ENCODE measurements at places on chromosomes 5 and 9.

- no peak for DNase-seq
These were observed 102.7 kb downstream of the EFNA5 start for GRCh38 chr5:107567901-107568671.

DNA sequence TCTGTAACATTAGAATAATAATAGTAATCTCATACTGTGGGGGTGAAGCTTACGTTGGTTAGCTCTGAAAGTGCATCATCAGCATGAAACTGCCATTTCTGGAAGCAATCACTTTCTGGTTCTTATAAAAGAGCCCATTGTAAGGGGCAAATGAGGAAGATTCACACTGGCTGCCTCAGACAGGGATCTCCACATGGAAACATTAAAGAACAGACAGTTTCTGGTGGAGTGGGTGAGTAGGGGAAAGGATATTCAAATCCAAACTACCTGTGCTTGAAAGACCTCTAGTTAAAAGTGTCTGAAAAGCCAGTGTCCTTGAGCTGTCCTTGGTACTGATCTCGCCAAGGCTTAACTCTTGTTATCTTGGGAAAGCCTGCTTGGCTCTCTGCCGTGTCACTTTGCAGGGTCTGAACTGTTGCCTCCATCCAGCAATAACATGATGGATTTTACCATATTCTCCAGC lies 19.1 kb upstream of the SLC31A2 start:
- no peak for DNase-seq

DNA sequence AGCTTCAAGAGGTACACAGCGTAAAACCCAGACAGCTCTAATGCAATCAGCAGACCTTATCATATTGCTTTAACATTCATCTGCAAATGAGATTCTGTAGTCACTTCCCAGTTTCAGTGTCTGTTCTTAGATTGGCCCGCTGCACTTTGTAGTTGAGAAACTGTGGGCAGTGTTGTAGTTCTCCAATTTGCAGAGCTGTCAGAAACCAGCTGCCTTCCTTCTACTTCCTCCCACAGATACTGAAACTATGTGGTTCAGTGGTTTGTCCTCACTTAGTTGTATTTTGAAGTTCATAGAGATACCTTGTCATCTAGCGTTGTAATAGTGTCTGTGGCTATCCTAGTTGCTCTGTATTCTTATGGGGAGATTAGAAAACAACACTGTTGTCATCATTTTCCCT lies 39.6 kb upstream of the TRIM36 start:
- no peak for DNase-seq

GRCh38 chr5:13704396-13704795 lies 240.1 kb downstream of the DNAH5 start:
- no peak for DNase-seq

DNA sequence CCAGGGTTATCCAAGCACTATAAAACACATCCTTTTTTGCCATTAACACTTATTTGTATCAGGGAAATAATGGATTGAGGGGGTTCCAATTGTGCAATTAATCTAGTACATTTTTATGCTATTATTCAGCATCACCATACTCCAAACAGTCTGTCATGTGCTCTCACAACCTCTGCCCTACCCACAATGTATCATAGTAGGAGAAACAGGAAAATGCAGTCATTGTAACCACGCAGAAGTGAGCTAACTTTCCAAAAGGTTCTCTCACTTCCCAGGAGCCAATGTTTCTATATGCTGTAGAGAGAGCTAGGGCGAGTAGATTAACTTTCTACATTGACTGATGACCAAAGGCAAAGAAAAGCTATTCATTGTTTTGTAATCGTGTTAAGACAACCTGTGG lies 29.8 kb downstream of the DAB2 start:
- no peak for DNase-seq

- no peak for DNase-seq
These were observed 11.9 kb downstream of the GNPDA1 start for GRCh38 chr5:142000704-142001484.

DNA sequence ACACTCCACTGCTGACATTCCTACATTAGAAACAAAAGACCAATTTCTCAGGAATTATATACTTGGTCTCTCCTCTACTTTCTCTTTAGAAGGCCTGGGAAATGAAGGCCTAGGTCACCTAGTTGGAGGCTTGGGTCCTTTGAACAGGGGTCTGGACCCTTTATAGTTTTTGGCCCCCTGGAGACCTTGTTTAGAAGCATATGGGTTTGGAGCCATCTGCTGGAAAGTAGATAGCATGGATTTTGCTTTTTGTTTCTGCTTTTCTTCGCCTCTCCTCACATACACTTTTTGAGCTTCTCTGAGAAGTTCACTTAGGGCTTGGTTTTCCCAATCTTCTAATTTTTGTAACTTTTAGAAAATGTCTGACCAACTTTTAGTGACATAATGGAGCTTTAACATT lies 67.1 kb upstream of the CDK20 start:
- no peak for DNase-seq

DNA sequence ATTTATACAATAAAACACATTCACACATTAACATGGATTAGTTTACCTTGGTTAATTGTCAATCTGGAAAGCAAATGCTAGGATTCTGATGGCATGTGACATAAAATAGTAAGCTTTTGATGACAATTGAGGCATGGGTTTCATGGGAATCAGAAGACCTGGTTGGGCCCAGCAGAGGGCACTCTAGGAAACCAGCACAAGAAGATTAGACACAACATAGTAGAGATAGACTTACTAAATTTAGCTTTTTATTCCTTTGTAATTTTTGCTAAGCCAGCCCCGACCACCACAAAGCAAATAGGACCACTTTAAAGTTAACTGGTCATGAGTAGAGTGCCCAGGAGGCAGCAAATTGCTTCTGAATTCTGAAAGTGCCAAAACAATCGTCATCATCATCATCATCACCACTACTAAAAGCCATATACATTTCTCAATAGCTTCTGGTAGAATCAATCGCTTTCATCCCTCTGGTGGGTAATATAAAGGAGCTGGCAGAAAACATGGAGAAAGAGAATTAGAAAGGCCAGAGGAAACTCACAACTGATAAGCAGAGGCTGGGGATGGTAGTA lies 163.2 kb downstream of the ARRDC3 start:
- no peak for DNase-seq

DNA sequence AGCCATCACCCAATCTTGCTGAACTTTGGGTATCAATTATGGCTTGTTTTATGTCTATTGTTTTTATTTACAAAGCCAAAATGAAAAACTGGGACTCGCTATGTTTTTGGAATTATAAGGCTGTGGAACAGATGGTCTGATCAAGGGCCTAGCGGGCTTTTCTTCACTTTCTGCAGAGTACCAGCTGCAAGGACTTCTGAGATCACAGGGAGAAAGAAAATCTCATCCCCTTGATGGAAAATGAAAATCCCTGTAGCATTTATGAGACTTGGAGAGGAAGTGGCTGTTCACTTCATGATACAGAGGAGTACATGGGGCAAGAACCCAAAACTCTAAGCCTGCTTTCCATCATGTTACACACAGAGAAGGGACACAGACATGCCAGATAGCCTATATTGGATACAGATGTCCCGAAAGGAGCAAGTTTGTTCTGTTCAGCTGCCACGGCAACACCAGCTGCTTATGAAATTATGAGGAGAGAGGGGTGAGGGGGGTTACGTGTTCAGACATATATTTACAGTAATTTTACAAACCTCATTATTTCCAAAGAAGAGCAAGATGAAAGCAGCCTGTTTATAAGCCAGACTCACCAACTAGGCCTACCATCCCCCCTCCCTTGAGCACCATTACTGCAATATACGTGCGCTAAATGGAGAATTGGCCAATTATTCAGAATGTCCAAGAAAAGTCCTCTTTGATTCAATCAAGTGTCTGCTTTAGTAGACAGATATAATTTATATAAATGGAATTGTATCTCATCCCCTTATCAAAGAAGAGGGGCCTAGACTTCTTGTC lies 220.0 kb downstream of the MARCHF11 start:
- DNase-seq = no peak

- DNase-seq = no peak
These were observed 27.6 kb downstream of the ADAMTSL2 start for GRCh38 chr9:133561976-133562554.

DNA sequence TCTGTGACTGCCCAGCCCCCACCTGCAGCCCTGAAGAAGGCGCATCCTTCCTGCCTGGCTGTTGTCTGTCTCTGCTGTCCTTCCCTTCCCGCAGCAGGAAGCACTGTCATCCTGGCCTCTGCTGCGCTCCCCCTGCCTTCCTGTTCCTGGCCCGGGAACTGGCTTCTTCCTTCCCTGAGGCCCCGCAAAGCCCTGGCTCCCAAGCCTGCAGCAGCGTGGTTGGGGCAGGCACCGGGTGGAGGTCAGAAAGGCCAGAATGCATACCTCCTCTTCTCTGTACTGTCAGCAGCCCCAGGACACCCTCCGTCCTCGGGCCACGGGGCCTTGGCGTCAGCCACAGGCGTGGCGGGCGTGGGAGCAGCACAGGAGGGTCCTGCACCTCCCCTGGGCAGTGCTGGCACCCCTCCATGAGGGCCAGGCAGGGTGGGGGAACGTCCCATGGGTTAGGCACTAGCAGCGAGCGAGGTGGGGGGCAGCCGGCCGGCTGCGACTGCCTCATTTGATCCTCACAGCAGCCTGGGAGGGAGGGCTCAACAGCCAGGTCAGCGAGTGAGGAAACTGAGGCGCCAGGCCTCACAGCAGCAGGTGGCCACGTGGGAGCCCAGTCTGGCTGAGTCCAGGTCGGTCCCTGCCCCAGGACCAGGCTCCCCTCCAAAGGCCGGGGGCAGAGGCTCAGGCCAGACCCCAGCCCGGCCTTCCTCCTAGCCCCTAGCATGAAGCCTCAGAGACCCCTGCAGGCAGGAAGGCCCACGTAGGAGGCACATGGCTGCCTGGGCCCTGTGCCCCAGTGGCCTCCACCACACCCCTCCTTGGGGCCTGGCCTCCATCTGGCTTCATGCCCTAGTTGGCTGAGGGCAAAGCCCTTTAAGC lies 9.4 kb downstream of the FLT4 start:
- DNase-seq = no peak

GRCh38 chr5:64462391-64462790 lies 43.4 kb upstream of the RGS7BP start:
- DNase-seq = no peak

DNA sequence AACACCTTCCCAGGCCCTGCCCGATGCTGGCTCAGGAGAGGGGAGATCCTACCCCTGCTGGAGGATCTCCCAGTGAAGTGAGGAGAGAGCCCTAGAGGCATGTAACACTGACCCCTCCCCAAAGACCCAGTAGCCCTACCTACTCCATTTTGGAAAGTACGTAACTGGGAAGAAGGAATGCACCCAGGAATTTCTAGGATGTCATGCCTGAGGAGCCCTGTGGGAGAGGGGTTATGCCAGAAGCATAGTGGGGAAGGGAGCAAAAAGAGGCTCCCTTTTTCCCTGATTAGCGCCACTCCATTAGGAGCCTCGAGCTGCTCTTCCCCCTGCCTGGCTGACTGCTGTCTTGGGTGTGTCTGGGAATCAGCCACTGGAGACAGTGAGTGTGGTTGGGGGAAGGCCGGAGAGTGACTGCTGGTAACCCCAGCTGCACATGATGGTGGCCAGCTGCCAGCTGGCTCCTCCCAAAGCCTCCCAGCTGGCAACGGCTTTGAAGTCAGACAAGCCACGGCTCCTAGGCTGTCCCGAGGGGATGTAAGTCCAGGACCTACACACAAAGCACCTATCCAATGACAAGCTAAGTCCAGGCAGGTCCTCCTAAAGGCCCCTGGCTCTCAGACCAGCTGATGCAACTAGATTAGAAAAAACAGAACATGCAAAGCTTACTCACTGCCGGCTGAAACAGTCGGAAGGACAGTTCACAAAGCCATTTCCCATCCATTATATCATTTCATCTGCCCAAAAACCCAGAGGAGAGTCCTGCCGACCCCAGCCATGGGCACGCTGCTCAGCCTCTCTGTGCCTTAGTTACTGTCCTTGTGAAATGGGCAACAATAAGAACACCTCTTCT lies 136.5 kb upstream of the ABCA1 start:
- no peak for DNase-seq

- no peak for DNase-seq
These were observed 585.3 kb upstream of the GRAMD2B start for GRCh38 chr5:125837866-125838265.

GRCh38 chr5:54317511-54318260 lies 7.3 kb upstream of the ARL15 start:
- no peak for DNase-seq

GRCh38 chr5:2697446-2698200 lies 53.9 kb downstream of the IRX2 start:
- no peak for DNase-seq

DNA sequence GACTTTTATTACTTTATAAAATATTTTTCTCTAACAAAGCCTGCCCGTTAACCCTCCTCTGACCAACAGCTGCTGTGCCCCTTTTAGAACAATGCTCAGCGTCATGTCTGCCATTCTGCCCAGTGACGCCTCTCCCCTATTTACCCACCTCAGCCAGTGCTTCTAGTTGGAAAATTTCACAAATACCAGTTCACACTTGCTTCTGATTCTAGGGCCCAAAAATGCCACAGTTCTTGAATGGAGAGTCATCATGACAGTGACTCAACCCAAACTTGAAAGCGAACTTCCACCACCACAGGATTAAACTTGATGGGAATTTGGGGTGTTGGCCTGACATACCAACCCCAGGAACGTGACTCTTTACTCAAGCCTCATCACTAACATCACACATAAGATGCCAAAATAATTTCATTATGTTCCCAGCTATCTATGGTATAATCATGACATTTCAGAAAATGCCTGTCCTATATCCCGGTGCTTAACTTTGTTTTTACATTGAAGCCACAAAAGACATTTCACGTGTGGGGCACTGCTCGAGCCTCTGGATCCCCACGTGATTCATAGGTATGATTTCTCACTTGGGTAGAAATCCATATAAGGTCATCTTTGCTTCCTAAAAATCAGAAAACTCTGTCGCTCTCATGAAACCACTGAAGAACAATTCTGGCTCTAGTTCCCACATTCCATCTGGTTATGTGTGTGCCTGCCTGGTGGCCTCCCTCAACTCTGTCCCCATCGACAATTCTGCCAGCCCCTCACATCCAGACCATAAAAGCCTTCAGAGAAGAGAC lies 220.9 kb downstream of the ACTL7B start:
- DNase-seq = no peak

GRCh38 chr5:176692839-176693476 lies 45.7 kb downstream of the TSPAN17 start:
- DNase-seq = no peak

- DNase-seq = no peak
These were observed 279.6 kb downstream of the ARRDC3 start for GRCh38 chr5:91103353-91104061.

DNA sequence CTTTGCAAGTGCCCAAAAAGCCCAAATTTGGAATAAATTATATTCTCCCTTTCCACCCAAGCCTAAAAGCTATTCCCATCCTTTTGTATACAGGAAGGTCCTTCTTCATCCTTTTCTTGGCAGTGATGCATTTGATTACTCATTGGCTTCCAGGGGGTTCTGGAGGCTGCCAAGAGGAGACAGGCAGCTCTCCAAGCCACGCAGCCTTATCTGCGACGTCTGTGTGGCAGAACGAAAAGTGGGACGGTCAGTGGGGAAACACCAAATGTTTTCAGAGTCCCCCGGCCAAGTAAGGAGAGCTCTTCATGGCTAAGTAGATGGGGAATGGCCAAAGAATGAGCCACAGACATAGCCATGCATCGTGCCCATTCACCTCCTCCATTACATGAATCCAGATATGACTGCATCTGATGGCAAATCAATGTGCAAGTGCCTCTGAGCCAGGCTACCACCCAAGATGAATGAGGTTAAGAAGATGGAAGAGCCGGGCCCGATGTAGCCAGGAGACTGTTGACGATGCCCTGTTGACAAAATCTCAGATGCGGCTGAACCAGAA lies 12.1 kb downstream of the ADAM19 start:
- no peak for DNase-seq
